ENCODE measurements at places on chromosomes 11 and 22.

- H3K36me3 ChIP-seq = peaks cover 79% of the 10 kb centered on the region
- DNase-seq = no peak
- H3K27ac ChIP-seq = no peak overlapping the region
- H3K4me3 ChIP-seq = no peak overlapping the region
- H3K4me1 ChIP-seq = no peaks in the 10 kb centered on the region
- H3K27me3 ChIP-seq = no peaks in the 10 kb centered on the region
Observed at GRCh38 chr22:31441652-31442051, 42.2 kb downstream of the DRG1 start.

DNA sequence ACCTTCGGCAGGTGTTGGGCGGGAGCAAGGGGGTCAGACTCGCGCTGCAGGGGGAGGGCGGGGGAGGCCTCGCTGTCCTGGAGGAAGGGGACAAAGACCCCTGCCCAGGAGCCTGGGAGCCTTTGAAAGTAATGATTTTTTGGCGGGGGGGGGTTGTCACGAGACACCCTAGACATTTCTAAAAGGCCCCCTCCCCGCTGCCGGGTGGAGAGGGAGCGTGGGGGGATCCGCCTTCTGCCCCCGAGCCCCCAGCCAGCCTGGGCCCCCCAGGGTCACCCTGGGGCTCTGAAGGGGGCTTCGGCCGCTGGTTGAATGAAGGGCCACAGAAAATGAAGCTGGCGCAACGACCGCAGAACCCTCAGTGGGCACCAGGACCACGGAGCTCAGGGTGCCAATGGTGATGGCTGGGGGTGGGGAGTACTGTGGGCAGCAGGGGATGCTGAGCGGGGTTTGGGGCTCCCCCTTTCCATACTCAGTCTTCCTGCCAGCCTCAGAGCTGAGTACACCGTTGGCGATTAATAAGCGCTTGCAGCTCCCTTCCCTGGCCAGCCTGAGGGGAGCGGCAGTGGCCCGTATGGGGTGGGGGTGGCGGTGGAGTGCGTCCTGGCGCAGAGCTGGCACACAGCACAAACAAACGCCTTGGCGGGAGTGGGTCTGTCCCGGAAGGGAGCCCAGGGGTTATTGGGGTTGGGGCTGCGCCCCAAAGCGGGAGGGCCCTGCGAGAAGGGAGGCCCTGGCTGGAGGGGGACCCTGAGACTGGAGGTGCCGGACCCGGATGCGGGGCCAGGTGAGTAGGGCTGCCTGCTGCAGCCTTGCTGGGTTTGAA is 1.2 kb upstream of the DUSP8 start:
- peak overlapping the region; percentile 65 for H3K4me3 ChIP-seq
- H3K27me3 ChIP-seq = no peaks in the 10 kb centered on the region
- peaks cover 55% of the 10 kb centered on the region for H3K4me1 ChIP-seq
- no peaks in the 10 kb centered on the region for H3K36me3 ChIP-seq
- DNase-seq = peak; percentile 21

GRCh38 chr11:111302298-111302697 is 4.0 kb downstream of the POU2AF3 start:
- H3K4me1 ChIP-seq = no peaks in the 10 kb centered on the region
- H3K27me3 ChIP-seq = no peaks in the 10 kb centered on the region
- DNase-seq = no peak
- no peaks in the 10 kb centered on the region for H3K36me3 ChIP-seq
- no peak overlapping the region for H3K27ac ChIP-seq

DNA sequence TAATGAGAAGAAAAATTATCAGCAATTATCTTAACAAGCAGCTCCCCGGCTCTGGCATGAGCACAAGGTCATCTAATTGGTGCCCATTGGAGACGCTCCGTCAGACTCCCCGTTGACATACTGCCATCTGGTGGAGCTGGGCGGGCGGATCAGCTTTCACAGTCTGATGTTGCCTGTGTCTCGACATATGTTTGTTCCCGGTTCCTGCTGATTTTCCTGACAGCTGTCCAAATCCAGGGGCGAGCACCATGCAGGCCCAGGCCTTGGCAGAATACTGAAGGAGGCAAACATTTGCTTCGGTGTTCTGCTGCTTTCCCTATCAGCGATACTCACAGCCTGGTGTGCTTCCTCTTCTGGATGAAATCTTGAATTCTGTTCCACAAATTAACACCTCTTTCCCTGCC is 43.8 kb upstream of the BARX2 start:
- no peaks in the 10 kb centered on the region for H3K4me1 ChIP-seq
- no peak overlapping the region for H3K4me3 ChIP-seq
- H3K27ac ChIP-seq = no peak overlapping the region
- no peaks in the 10 kb centered on the region for H3K27me3 ChIP-seq
- peak; percentile 82 for DNase-seq

GRCh38 chr11:59174664-59175033 is 2.7 kb downstream of the DTX4 start:
- H3K4me1 ChIP-seq = no peaks in the 10 kb centered on the region
- no peaks in the 10 kb centered on the region for H3K27me3 ChIP-seq
- H3K36me3 ChIP-seq = no peaks in the 10 kb centered on the region

DNA sequence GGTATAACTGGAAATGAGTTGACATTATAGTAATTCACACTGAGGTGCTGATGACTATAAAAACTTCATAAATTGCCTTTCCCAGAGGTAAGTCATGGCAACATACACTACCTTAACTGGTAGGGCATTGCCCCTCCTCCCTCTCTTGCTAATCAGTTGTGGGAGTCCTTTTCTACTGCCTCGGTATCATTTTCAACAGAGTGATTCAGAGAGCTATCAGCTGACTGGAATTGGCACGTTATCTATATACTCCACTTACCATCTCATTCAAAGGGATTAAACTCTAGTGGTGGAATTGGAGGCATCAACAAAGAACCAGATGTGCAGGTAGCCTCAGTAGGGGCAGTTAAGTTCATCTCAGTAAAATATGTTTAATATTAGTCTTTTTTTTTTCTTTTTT is 8.0 kb upstream of the NUP160 start:
- no peak overlapping the region for H3K27ac ChIP-seq
- no peak overlapping the region for H3K4me3 ChIP-seq
- DNase-seq = no peak
- no peaks in the 10 kb centered on the region for H3K27me3 ChIP-seq
- no peaks in the 10 kb centered on the region for H3K4me1 ChIP-seq

- DNase-seq = no peak
- H3K4me1 ChIP-seq = peaks cover 7% of the 10 kb centered on the region
- no peak overlapping the region for H3K27ac ChIP-seq
- peaks cover 28% of the 10 kb centered on the region for H3K27me3 ChIP-seq
Observed at GRCh38 chr22:44570476-44571445, 72.7 kb upstream of the RTL6 start.

DNA sequence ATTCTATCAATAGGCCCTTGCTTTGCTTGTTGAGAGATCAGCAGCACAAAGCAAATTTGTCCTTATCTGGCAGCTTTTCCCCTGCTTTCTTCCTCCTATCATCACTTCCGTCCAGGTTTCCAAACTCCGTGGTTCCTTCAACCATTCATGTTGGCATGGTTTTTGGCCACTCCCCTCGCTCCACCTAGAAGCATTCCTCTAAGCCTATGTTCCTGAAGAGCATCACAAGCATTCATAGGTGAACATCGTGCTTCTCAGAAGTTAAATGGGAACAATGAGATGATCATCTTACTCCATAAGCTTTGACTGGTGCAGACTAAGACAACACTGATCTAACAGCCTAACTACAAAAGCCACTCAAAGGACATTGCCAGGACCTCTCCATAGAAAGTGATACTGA is 86.3 kb downstream of the ETS1 start:
- DNase-seq = no peak
- no peak overlapping the region for H3K4me3 ChIP-seq
- no peaks in the 10 kb centered on the region for H3K27me3 ChIP-seq
- H3K4me1 ChIP-seq = peaks cover 86% of the 10 kb centered on the region
- H3K27ac ChIP-seq = peak overlapping the region; percentile 73
- H3K36me3 ChIP-seq = no peaks in the 10 kb centered on the region

GRCh38 chr11:133619973-133620372 is 87.7 kb upstream of the OPCML start:
- H3K4me3 ChIP-seq = no peak overlapping the region
- DNase-seq = no peak
- H3K27ac ChIP-seq = no peak overlapping the region
- no peaks in the 10 kb centered on the region for H3K36me3 ChIP-seq
- no peaks in the 10 kb centered on the region for H3K4me1 ChIP-seq

DNA sequence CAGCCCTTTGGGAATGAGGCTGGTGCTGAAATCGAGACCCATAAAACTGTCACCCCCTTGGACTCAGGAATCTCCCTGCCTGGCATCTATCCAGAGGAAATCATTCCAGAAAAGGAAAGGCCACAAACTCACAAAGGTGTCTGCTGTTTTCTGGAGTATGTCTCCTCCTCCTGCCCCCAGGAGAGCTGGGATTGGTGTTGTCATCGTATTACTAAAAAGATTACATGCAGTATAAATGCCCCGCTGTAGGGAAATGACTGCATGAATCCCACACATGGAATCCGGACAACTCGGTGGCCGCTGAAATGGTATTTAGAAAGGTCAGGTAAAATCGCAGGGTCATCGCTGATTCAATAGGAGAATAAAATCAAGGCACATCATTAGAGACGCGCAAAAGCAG is 18.9 kb upstream of the RFPL3 start:
- H3K27ac ChIP-seq = no peak overlapping the region
- H3K4me1 ChIP-seq = no peaks in the 10 kb centered on the region
- H3K27me3 ChIP-seq = peaks cover 25% of the 10 kb centered on the region
- peak; percentile 11 for DNase-seq

- H3K27ac ChIP-seq = no peak overlapping the region
- H3K4me1 ChIP-seq = peaks cover 75% of the 10 kb centered on the region
- H3K36me3 ChIP-seq = peaks cover 18% of the 10 kb centered on the region
- no peak overlapping the region for H3K4me3 ChIP-seq
- DNase-seq = no peak
- no peaks in the 10 kb centered on the region for H3K27me3 ChIP-seq
Observed at GRCh38 chr11:19844806-19845205, 132.2 kb downstream of the NAV2 start.

DNA sequence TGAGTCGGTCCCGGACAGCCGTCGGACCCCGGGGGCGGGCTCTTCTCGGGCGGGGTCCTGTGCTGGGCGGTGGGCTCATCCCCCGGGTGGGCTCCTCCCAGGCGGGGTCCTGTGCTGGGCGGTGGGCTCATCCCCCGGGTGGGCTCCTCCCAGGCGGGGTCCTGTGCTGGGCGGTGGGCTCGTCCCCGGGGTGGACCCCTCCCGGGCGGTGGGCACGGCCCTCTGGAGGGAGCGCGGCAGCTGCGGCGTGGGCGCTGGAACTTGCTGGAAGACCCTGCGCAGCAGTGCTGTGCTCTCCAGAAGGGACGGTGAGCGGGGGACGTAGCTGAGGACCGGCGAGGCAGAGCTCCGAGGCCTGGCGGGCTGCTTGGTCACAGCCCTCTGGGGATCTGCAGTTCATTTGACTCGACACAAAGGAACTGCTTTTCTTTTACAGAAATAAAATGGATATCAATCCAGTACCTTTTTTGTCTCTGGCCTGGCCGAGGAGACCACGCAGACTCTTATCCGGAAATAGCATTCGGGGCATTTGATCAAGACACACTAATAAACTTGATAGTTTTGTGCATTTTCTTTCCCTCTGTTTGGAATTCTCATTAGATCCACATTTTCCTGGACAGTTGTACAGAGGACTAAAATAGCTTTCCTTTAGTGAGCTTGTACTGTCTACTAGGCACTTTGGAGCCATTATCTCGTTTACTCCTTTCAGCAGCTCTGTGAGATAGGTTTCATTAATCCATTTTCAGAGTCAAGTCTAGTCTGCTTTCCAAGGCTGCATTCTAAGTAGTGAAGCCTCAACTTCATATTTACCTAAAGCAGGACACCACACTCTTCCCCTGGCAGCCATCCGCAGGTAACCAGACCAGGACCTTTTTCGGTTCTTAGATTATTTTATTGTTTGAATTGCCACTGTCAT is 812 bp downstream of the JAM3 start:
- no peak for DNase-seq
- H3K27ac ChIP-seq = peak overlapping the region; percentile 93
- H3K36me3 ChIP-seq = no peaks in the 10 kb centered on the region
- peak overlapping the region; percentile 80 for H3K4me3 ChIP-seq

GRCh38 chr11:45517171-45517770 is 148.2 kb downstream of the CHST1 start:
- no peak overlapping the region for H3K4me3 ChIP-seq
- H3K27ac ChIP-seq = no peak overlapping the region
- no peaks in the 10 kb centered on the region for H3K36me3 ChIP-seq
- peaks cover 5% of the 10 kb centered on the region for H3K27me3 ChIP-seq
- no peak for DNase-seq
- H3K4me1 ChIP-seq = no peaks in the 10 kb centered on the region

DNA sequence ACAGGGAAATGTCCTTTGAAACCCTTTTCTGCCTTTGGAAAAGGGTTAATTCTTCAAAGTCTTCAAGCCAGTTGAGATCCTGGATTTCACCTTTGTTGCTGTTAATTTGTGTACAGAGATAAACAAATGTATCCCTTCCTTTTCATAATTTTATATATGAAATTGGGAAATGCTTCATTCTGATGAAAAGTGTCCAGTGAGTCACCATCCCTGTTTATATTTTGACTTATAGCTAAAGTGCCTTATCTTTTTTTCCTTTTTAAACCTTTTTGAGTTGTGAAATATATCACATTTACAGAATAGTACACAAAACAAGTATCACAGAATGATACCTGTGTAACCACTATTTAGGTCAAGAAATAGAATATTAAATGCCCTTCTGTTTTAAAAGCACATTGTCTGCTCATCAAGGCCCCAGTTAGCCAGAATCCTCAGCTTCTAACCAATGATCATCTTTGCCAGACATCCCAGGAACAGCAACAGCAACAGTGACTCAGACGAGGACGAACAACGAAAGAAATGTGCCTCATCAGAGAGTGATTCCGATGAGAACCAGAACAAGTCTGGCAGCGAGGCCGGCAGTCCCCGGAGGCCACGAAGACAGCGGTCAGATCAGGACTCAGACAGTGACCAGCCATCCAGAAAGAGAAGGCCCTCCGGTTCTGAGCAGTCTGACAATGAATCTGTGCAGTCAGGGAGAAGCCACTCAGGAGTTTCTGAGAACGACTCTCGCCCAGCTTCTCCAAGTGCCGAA is 27.3 kb downstream of the CTR9 start:
- no peaks in the 10 kb centered on the region for H3K4me1 ChIP-seq
- peak overlapping the region; percentile 43 for H3K27ac ChIP-seq
- H3K4me3 ChIP-seq = no peak overlapping the region
- peaks cover 48% of the 10 kb centered on the region for H3K36me3 ChIP-seq
- peak; percentile 51 for DNase-seq

GRCh38 chr11:63020671-63021291 is 5.1 kb upstream of the SLC22A8 start:
- no peaks in the 10 kb centered on the region for H3K36me3 ChIP-seq
- no peak overlapping the region for H3K27ac ChIP-seq
- H3K4me3 ChIP-seq = no peak overlapping the region
- DNase-seq = no peak
- no peaks in the 10 kb centered on the region for H3K27me3 ChIP-seq

- no peak overlapping the region for H3K27ac ChIP-seq
- no peaks in the 10 kb centered on the region for H3K36me3 ChIP-seq
- no peaks in the 10 kb centered on the region for H3K4me1 ChIP-seq
- no peak overlapping the region for H3K4me3 ChIP-seq
- no peak for DNase-seq
Observed at GRCh38 chr11:131897956-131898355, 527.5 kb downstream of the NTM start.

Measured in tibial artery (tissue), 4 donors.